Forelimb muscle (tissue), 1 donor: ENCODE measurements at places on chromosomes 3 and 15. TPM values are rescaled to one million over a fixed set of nuclear protein-coding genes. Genes with fewer than 3 reads are reported as not detected.

DUOX1 gene
- polyA plus RNA-seq: 2.9 TPM

TAGLN3 gene
- polyA plus RNA-seq: 3.4 TPM

SMARCC1 gene
- 57.4 TPM for polyA plus RNA-seq

AQP9 gene
- polyA plus RNA-seq: not detected

B3GALNT1 gene
- 16.9 TPM for polyA plus RNA-seq

SLITRK3 gene
- polyA plus RNA-seq: 0.33 TPM
